Stimulated activated CD4-positive, alpha-beta T cell treated with anti-CD3 and anti-CD28 coated beads, Interleukin-1b, Interleukin-23, amount 100 ng/mL, for 24 hours (primary cell): ENCODE measurements at places on chromosomes 1 and 21.

DNA sequence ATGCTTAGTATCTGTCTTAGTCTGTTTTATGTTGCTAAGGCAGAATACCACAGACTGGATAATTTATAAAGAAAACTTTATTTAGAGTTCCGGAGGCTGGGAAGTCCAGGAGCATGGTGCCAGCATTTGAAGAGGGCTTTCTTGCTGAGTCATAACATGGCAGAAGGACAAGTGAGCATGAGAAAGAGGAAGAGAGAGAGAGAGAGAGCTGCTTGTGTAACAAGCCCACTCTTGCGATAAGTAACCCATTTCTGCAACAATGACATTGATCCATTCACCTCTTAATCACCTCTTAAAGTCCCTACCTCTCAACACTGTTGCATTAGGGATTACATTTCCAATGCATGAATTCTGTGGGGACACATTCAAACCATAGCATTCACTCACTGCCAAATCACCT lies 11.7 kb upstream of the MYOCOS start:
- no peak for DNase-seq

GRCh38 chr1:6275826-6276782 lies 15.2 kb upstream of the GPR153 start:
- no peak for DNase-seq

GRCh38 chr1:234963180-234963903 lies 165.3 kb downstream of the TOMM20 start:
- DNase-seq, result peak; percentile 56

GRCh38 chr1:66265796-66266195 lies 268.2 kb upstream of the SGIP1 start:
- no peak for DNase-seq

GRCh38 chr1:234400773-234401172 lies 27.5 kb downstream of the COA6 start:
- no peak for DNase-seq

DNA sequence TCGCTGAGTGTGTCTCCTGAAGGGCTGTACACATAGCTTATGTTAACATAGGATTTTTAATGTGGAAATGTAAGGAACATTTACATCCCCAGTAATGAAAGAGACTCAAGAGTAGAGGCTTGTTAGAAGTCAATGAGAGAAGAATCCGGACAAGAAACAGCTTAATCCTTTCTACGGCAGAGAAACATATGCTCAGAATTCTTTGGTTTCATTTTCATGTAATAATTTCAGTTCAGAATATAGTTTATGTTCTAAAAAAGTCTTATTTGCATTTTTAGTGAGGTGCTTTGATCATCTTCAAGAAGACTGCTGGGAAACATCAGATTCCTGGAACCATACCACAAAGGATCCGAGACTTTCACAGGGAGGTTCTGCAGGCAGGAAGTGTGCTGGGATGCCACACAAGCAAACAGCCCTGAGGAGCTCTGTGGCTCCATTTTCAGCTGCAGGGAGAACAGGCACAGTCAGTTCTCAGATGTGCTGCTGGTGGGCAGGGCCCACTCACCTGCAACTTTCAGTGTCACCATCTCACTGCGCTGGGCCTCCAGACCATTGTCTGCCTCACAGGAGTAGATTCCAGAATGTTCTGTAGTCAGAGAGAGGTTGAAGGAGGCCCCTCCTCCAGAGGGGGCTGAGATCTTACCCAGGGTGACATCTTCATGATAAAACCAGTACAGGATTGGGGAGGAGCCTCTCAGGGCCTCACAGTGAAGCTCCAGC lies 28.4 kb downstream of the FCRL5 start:
- no peak for DNase-seq

DNA sequence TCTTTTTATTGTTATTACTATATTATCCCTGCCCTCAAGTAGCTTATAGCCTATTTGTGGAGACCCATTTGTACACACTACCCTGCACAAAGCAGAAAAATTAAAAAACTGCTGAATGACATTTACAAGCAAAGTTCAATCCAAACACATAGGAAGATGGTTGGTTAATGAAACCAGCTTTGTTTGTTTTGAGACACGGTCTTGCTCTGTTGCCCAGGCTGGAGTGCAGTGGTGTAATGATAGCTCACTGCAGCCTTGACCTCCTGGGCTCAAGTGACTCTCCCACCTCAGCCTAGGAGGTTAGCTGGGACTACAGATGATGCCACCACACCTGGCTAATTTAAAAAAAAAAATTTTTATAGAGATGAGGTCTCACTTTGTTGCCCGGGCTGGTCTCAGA lies 31.6 kb downstream of the TGFB2 start:
- no peak for DNase-seq

DNA sequence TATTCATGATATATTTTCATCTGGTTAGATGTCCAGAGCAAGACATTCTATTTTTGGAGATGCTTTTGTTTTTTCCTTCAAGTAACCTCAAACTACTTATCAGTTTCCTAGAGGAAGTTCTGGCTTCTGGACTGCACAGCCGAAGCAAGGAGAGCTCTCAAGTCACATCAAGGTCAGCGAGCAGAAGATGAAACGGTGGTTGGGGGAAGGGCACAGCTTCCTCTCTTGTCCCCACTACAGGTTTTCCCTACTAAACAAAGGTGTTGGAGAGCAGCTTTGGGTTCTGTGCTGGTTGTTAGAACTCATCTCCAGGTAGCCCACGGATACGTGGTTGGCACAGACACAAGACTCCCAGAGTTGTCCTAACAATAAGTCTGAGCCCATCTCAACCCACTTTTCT lies 5.1 kb upstream of the PLEKHO1 start:
- no peak for DNase-seq
